ENCODE measurements at places on chromosomes 5 and 9.

DNA sequence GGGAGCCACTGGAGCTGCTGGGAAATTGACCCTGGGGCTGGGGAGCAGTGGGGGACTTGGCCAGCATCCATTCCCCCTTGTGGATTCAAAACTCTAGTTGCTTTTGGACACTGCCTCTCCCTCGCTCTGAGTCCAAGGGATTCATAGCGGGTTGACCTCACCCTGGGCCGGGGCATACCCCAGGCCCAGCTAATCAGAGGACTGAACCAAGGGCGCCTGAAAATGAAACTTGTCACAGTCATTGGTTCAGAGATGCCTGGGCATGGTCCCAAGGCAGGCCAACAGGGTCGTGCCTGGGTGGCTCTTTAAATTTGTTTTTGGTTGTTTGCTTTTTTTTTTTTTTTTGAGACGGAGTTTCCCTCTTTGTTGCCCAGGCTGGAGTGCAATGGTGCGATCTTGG is 22.6 kb downstream of the STK10 start:
- DNase-seq: no peak

DNA sequence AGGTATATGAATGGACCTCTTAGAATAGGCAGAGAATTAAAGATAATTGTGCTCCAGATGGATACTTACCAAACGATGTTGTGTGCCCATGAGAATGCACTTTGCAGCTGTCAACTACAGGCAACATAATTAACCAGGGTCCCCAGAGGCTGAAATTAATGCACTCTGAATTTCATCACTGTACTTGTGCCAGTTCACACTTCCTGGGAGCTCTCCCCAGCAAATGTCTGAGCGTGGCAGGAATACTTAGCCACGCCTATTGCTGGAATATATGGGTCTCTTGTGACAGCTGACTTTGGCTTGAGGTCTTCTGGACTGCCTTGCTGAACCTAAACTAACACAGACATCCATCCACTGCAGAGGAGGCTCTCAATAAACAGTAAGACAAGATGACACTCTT is 11.9 kb upstream of the C1QTNF2 start:
- DNase-seq: no peak

GRCh38 chr9:135343837-135344522 is 135.6 kb upstream of the PPP1R26 start:
- peak; percentile 18 for DNase-seq

DNA sequence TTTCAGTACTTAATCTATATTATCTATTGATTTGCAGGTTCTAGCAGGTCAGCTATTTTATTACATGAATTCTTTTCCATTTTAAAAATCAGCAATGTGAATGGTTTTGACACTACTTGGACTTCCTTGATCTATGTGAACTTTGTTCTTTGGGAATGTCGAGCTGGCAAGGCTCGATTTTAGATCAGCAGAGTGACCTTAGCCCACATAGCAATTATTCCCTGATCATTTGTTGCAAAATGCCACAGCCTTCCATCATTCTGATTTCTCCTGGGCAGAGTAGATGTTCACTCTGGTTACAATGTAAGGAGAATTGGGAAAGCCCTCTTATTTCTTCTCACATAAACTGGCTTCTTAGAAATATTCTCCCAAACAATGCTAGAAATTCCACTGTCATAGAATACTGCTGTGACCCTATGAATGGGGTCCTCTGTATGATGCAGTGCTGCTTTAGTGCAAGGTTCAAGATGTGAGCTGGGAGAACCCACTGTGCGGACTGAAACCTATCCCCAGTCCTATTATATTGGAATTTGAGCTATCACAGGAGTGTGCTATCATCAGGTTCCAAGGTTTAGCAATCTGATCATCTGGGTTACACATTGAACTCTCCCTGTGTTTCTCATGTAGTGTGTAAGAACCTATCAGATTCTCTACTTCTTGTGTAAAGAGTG is 15.7 kb upstream of the GDA start:
- DNase-seq: no peak

DNA sequence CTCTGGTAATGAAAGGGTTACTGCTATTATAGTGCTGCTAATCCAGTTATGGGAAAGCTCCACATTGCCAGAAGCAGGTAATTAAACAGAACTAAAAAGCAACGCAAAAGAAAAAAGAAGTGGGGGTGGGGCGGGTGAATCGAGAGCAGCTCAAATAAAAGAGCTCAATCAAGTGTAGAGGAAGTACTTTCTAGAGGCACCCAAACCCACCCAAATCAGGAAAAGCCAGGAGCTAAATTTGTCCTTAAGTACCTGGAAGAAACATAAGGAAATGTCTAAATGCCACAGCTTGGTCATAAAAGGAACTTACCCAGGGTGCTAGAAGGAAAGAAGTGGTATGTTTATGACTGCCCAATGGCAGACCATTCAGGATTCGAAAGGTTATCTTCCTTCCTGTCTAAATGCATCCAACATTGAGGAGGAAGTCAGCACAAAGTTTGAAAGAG is 2.4 kb upstream of the RNF145 start:
- DNase-seq: no peak

- DNase-seq: no peak
These were observed 35.4 kb upstream of the C5orf47 start for GRCh38 chr5:173953528-173954090.

GRCh38 chr9:111179577-111179976 is 141.3 kb upstream of the LPAR1 start:
- DNase-seq: no peak

DNA sequence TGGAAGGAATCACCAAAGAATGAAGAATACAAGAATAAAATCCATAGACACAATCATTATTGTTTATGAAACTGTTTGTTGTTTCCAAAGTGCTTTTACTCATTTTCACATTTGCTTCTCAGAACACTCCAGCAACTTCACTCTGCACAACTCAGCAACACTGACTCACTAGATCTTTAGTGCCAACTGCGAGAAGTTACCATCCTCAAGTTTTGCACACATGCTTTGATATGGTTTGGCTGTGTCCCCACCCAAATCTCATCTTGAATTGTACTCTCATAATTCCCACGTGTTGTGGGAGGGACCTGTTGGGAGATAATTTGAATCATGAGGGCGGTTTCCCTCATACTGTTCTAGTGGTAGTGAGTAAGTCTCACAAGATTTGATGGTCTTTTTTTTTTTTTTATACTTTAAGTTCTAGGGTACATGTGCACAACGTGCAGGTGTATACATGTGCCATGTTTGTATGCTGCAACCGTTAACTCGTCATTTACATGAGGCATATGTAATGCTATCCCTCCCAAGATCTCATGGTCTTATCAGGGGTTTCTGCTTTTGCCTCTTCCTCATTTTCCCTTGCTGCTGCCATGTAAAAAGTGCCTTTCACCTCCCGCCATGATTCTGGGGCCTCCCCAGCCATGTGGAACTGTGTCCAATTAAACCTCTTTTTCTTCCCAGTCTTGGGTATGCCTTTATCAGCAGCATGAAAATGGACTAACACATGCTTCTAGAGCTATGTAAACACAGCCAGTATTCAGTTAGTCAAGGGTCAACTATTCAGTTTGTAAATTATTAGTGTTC is 36.9 kb downstream of the CLINT1 start:
- DNase-seq: no peak

- no peak for DNase-seq
These were observed 1.4 kb upstream of the GABRB2 start for GRCh38 chr5:161547738-161548486.

DNA sequence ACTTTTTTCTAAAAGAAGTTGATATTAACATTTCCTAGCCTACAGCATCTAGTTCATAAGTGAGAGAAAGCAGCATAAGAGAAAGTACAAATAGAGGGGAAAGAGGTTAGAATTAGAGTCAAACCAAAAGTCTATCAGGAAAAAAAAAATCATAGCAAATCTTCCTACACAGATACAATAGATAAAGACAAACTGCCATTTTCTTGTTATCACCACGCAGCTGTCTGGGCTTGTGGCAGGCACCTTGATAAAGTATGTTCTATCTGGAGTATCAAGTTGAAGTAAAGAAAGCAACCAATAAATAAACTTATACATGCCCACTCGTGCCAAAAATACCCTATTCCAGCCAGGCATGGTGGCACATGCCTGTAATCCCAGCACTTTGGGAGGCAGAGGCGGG is 5.3 kb upstream of the NR4A3 start:
- DNase-seq: no peak

Measured in CD4-positive, alpha-beta T cell treated with Interleukin-17A for 1 hour (primary cell).